H1 (cell line): ENCODE measurements at places on chromosomes 5 and 9. TPM values are rescaled to one million over a fixed set of nuclear protein-coding genes. Genes with fewer than 3 reads are reported as not detected.
A peak's percentile ranks its signal among the peaks of the same experiment; 100 is the strongest.

- no peak for DNase-seq
Measured at GRCh38 chr9:68457803-68458202, 82.9 kb downstream of the TMEM252 start.

DNA sequence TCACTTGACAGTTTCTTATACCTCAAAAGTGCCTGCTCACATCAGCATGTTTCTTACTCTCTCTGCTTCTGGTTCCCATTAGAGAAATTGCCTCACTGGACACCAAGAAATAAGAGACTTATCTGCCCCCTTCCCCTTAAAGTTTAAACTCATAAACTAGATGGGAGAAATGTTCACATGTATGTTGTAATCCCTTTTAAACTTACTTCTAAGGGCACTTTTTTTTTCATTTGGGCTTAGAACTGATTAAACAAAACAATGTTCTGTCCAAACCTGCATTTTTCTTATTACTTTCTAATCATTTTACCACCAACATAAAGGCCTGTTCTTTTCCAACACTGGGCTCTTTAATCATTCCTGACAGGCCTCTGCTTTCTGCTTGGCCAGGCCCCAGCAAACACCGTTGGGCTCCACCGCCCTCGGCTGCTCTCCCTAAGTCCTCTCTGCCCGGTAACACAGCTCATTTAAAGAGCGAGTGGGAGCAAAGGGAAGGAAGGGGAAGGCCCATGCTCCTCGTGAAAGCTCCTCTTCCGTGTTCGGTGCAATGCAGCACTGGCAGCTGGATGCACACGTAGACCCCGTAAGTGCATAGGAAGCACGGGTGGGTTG lies 53.4 kb downstream of the ROR2 start:
- no peak for DNase-seq

- no peak for DNase-seq
Measured at GRCh38 chr5:81749192-81749560, 1.7 kb downstream of the SSBP2 start.

- no peak for DNase-seq
Measured at GRCh38 chr5:168153263-168153875, 138.1 kb upstream of the WWC1 start.

- DNase-seq: no peak
Measured at GRCh38 chr5:158423623-158424200, 564.8 kb upstream of the CLINT1 start.

GRCh38 chr5:178670351-178670885 lies 43.6 kb upstream of the CLK4 start:
- DNase-seq: no peak

DNA sequence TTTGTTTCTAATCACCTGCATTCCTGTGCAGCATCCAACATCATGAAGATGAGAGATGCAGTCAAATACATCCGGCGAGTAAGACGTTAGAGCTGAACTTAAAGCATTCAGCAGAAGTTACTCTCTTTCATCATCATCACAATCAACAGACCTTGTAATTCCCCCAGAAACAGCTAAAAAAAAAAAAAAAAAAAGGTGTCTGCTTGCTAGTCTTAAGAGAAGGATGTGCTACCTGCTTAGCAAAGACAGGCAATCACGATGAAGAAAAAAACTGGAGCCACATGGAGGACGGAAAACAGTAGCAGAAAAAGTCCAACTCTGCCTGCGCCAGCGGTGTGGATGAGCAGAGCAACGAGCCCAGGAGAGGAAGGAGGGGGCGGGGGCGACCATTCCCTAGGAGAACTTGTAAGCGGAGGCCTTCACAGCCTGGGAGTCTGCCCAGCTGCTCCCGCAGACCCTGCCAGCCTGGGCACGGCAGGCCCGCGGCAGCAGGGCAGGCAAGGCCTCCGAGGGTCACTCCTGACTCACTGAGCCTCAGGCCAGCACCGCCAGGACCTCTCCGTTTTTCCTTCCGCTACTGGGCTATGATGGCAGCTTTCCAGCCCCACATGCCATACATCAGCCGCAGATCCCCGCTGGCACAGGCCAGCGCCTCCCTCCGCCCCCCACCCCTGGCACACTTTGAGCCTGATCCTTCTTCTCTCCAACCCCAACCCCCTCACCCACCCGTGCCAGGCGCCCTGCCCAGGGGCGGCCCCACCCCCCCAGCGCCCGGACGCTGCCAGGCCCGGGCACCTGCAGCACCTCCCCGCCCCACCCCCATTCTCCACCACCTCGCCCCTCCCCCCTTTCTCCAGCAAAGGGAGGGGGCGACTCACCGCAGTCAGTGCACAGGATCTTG lies 1.4 kb downstream of the NRG2 start:
- DNase-seq: no peak

DNA sequence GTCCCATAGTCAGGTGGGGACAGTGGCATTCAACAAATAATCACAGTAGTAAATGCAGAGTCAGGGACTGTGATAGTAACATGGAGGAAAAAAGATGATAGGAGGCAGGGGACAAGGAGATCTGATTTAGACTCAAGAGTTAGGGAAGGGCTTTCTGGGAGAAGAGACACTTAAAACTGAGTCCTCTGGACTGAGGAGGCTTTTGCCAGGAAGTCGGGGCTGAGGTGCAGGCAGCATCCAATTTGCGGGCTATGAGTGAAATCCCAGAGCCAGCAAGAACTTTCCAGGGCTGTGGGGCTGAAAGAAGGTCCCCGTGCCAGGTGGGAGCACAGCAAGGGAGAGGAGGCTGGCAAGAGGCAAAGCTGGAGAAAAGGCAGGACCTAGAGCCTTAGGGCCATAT lies 124.1 kb downstream of the KIF4B start:
- no peak for DNase-seq

DNA sequence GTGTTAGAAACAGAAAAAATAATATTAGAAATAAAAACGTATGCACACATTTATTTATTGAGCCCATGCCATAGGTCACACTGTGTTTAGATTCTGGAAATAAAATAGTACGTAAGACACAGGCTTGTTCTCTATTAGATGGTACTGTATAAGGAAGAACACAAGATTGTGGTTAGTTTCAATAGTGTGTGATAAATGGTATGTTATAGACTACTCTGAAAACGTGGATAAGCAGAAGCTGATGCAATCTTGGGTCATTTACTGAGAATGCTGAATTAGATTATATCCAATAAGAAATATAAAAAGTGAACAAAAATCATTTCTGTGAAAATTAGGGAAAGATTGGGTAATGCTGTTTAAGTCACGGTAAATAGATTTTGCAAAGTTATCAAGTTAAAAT lies 1456.4 kb upstream of the ACO1 start:
- DNase-seq: no peak

DNA sequence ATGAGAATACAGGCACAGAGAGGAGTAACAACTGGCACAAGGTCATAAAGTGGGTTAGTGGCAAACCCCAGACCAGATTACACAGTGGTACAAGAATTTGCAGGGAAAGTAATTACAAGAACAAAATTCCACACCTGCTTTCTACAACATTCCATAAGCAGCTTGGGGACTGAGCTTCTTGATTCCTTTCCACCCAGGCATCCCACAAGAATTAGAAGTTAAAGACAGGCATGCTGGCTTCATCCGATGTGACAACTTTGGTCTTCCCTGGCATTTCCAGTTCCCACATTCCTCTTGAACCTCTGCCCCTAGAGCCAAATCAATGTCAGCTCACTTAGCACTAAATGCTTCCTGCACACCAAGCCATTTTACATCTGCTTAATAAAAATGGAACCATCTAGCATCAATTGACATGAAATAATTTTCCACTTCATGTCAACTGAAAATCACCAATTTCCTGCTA lies 435.8 kb upstream of the PAPPA start:
- DNase-seq: no peak

DNA sequence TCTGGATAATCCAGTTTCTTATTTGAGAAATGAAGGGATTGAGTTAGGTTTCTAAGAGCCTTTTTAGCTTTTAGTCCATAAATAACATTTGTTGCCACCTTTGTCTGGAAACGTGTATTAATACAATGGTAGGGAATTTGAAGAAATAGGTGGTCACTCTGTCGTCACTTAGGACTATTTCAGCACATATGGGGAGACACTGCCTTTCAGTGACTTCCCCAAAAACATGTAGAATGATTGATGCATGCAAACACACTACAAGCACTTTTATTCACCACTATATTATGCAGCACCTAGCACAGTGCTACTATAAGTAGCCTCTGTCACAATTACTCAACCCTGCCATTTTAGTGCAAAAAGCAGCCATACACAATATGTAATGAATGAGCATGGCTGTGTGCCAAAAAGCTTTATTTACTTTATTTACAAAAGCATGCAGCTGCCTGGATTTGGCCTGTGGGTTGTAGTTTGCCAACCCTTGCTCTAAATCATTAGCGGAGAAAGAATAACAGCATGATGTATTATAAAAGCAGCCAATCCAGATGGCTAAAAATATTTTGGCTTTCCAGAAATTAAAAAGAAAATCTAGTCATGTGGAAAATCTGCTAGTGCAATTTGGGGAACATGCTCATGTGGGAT lies 154.2 kb upstream of the HMHB1 start:
- DNase-seq: no peak

GRCh38 chr9:130895481-130896232 lies 955 bp downstream of the QRFP start:
- peak; percentile 57 for DNase-seq

DNA sequence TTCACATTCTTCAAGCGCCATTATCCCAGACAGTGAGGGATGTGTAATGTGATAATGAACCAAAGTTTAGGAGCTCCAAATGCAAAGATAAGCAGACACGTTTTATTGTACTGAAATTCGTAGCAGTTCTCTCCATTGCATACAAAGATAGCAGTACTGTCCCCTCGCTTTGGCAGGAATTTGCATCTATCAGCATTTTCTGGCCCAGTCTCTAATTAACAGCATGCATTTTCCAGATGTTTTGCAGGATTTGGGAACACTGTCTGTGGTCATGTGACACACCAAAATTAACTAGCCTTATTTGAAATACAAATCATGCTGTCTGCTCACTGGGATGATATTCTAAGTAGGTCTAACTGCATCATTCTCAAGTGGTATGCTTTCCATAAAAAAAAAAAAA lies 235.9 kb upstream of the TRPM3 start:
- no peak for DNase-seq

- no peak for DNase-seq
Measured at GRCh38 chr5:56142614-56143372, 90.3 kb downstream of the ANKRD55 start.

GRCh38 chr5:128216860-128217531 lies 133.4 kb downstream of the SLC12A2 start:
- DNase-seq: no peak

DNA sequence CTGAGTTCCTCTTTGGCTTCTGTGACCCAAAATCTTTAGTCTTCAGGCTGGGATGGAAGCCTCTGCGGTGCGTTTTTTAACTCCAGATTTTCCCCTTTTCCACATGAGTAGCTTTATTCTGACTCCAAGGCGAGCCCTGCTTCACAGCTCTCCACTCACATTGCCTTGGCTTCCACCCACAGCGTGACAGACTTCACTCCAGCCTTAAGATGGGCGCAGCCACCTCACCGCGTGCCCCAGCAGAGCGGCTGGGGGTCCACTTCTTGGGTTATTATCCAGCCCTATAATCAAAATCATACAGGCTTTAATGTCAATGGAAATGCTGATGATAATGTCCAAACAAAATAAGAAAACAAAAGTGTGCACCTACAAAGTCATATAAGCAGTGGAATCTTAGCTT lies 1.2 kb downstream of the EXOC3 start:
- DNase-seq: no peak

- DNase-seq: no peak
Measured at GRCh38 chr9:127684576-127684975, 22.2 kb upstream of the CFAP157 start.

DNA sequence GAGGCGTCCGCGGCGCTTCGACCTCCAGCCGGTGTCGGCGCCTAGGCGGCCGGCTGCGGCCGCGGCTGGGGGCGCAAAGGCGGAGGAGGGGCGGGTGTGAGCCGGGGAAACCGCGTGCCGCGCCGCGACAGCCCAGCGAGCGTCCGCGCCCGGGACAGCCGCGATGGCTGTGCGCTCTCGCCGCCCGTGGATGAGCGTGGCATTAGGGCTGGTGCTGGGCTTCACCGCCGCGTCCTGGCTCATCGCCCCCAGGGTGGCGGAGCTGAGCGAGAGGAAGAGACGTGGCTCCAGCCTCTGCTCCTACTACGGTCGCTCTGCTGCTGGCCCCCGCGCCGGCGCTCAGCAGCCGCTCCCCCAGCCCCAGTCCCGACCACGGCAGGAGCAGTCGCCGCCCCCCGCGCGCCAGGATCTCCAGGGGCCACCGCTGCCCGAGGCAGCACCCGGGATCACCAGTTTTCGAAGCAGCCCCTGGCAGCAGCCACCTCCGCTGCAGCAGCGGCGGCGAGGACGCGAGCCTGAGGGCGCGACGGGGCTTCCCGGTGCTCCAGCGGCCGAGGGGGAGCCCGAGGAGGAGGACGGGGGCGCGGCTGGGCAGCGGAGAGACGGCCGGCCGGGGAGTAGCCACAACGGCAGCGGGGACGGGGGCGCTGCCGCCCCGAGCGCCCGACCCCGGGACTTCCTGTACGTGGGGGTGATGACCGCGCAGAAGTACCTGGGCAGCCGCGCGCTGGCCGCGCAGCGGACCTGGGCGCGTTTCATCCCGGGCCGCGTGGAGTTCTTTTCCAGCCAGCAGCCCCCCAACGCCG lies 605 bp downstream of the CHSY3 start:
- peak; percentile 67 for DNase-seq

DNA sequence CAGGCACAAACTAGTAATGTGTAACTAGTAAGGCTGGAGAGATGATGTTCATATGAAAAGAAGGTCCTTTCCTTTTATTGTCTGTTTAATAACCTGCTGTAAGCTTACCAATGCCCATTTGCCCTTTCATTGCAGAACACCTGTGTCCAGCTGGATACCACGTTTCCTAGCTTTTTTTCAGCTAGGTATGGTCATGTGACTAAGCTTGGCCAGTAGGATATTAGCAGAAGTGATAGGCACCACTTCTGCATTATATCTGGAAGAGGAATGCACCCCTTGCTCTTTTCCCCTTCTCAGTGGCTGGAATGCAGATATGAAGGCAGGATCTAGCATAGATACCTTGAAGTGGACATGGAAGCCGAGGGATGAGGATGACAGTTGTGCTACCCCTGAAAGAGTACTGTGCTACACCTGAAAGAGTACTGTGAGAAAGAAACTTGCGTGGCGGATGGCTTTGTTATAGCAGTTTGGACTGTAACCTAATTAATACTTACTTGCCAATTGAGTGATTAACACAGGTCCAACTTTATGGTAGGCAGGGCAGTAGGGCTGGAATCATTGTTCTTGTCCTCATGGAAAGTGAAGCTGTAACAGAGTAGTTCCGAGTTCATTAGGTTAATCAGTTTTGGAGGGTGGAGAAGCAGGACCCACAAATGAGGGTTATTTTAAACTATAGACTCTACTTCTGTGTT lies 6.8 kb downstream of the SMIM32 start:
- DNase-seq: no peak

NTRK2 gene
- 0.04 and 0.08 TPM in 2 replicates for total RNA-seq

TMEM252 gene
- total RNA-seq: not detected in 2 replicates

RETREG1 gene
- total RNA-seq: 1.9 TPM in 2 replicates

NUTM2G gene
- 0.25 TPM in 1 of 2 replicates, not detected in the other for total RNA-seq

IFNB1 gene
- total RNA-seq: not detected in 2 replicates

STC2 gene
- 40.0 and 53.1 TPM in 2 replicates for total RNA-seq

SLC22A4 gene
- total RNA-seq: 0.54 and 0.60 TPM in 2 replicates

BICD2 gene
- total RNA-seq: 22.8 and 22.9 TPM in 2 replicates

PCDHA1 gene
- 0.50 and 0.52 TPM in 2 replicates for total RNA-seq

PCDHAC2 gene
- 3.7 and 4.9 TPM in 2 replicates for total RNA-seq

SREK1IP1 gene
- total RNA-seq: 37.2 and 39.0 TPM in 2 replicates

PDGFRB gene
- 13.7 and 15.9 TPM in 2 replicates for total RNA-seq
